ENCODE measurements at places on chromosomes 4 and X. TPM values are rescaled to one million over a fixed set of nuclear protein-coding genes. Genes with fewer than 3 reads are reported as not detected.

- no peaks in the 10 kb centered on the region for H3K27me3 ChIP-seq
- peaks cover 49% of the 10 kb centered on the region for H3K4me1 ChIP-seq
- H3K4me3 ChIP-seq, result no peak overlapping the region
- H3K27ac ChIP-seq, result peak overlapping the region; percentile 14
- no peaks in the 10 kb centered on the region for H3K36me3 ChIP-seq
- no peak for DNase-seq
Measured at GRCh38 chr4:158771776-158772175, 3.0 kb downstream of the FNIP2 start.

DNA sequence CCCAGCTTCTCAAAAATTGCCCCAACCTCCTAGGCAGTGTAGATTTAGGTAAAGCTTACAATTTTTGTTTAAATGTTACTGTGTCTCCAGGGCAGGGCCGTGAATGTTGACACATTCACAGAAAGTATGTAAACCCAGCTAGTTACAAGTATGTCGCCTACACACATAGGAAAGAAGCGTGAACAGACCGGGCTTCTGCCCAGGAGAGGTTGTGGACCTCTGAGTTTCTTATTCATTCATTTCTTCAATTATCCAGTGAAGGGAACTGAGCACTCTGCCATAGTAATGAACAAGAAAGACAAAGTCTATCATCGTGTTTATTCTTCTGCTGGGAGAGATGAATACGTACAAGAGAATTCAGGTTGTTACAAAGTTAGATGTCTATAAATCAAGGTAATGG is 93.2 kb downstream of the TRIML1 start:
- H3K27ac ChIP-seq, result no peak overlapping the region
- H3K4me3 ChIP-seq, result no peak overlapping the region
- H3K36me3 ChIP-seq, result no peaks in the 10 kb centered on the region
- H3K4me1 ChIP-seq, result no peaks in the 10 kb centered on the region
- no peak for DNase-seq

GRCh38 chrX:18810416-18810815 is 103.0 kb downstream of the PPEF1 start:
- no peaks in the 10 kb centered on the region for H3K36me3 ChIP-seq
- H3K27ac ChIP-seq, result no peak overlapping the region
- no peaks in the 10 kb centered on the region for H3K27me3 ChIP-seq
- no peak overlapping the region for H3K4me3 ChIP-seq
- H3K4me1 ChIP-seq, result no peaks in the 10 kb centered on the region
- no peak for DNase-seq

DNA sequence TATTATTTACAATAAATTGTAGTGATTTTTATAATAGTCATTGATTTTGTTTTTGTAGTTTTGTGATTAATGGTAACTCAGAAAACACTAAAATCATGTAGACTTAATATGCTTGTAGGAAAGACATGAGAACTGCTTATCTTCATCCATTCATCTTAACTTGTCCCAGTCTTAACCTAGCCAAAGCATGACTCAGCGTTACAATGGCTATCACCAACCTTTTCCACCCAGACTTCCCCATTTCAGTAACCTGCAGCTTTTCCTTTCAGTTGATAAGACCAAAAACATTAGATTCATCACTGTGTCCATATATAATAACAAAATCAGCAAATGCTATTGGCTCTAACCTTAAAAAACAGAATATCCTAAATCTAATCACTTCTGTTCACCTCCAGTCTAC is 106.2 kb upstream of the KLF8 start:
- no peak overlapping the region for H3K4me3 ChIP-seq
- H3K4me1 ChIP-seq, result no peaks in the 10 kb centered on the region
- no peaks in the 10 kb centered on the region for H3K27me3 ChIP-seq
- no peak overlapping the region for H3K27ac ChIP-seq
- DNase-seq, result no peak

DNA sequence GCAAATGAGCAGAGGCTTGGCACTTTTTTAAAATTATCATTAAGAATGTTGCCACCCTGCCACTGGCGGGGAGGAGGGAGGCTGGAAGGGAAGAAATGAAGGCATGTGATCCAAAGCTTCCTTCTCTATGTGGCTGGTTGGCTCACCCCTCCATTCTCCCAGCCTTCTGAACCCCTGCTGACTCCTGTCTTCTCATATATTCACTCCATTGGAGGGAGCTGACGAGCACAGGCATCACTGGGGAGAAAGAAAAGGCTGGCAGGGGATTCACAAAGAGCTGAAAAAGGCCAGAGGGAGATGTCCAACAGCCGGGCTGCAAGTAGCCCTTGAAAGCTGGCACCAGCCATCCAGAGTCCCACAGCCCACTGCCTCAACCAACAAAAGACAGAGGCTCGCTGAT is 495.6 kb downstream of the BCOR start:
- no peak overlapping the region for H3K4me3 ChIP-seq
- H3K36me3 ChIP-seq, result no peaks in the 10 kb centered on the region
- no peaks in the 10 kb centered on the region for H3K27me3 ChIP-seq

DNA sequence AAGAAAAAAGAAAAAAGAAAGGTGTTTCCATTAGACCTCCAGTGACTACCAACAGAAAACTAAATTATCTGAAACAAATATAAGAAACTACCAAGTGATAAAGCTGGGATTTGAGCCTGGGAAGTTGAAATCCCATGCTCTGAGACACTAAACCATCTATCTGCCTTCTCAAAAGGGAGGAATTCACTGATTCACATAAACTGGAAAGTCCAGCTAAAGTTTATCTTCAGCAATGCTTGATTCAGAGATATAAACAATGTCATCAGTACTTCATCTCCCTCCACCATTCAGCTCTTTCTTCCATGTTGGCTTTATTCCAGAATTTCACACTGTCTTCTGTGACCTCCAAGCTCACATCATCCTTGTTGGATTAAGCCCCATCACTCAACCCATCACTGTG is 96.3 kb downstream of the IQCM start:
- no peak overlapping the region for H3K27ac ChIP-seq
- no peak overlapping the region for H3K4me3 ChIP-seq
- no peaks in the 10 kb centered on the region for H3K36me3 ChIP-seq
- DNase-seq, result no peak
- H3K4me1 ChIP-seq, result no peaks in the 10 kb centered on the region

- no peaks in the 10 kb centered on the region for H3K36me3 ChIP-seq
- no peak overlapping the region for H3K27ac ChIP-seq
- no peaks in the 10 kb centered on the region for H3K27me3 ChIP-seq
Measured at GRCh38 chrX:137566746-137567679, 1.1 kb downstream of the ZIC3 start.

The CPZ gene
- 0.78 TPM for total RNA-seq

The ODAPH gene
- total RNA-seq, result not detected

The PIR gene
- total RNA-seq, result 3.9 TPM

The GPM6B gene
- 2.3 TPM for total RNA-seq

The CHRNA9 gene
- not detected for total RNA-seq

The ZMAT1 gene
- total RNA-seq, result 18.8 TPM

Data from body of pancreas (tissue), 4 donors.